ENCODE measurements at places on chromosomes 3 and 15.
A peak's percentile ranks its signal among the peaks of the same experiment; 100 is the strongest.

- DNase-seq = no peak
These were observed 64.3 kb upstream of the MEX3B start for GRCh38 chr15:82110144-82110543.

DNA sequence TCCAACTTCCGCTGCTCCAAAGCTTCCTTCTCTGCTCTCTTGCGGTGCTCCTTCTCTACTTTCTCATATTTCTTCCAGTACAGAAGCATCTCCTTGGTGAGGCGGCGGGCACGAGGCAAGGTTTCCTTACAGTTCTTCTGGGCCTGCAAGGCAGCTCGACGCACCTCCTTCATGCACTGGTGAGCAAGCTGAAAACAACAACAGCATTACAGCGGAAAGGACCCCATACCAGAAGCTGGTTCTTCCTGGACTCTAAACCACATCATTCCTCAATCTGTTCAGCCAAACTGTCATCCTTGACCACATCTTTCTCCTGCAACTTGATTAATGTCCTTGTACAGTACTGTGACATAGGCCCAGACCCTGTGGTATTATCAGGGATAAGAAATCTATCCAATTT lies 36.4 kb downstream of the INO80 start:
- no peak for DNase-seq

- DNase-seq = peak; percentile 97
These were observed at the start of gene PKM for GRCh38 chr15:72231066-72231832. PKM (minus strand) TSS chr15:72231190; CDS start chr15:72219097, 12,093 bp downstream.

DNA sequence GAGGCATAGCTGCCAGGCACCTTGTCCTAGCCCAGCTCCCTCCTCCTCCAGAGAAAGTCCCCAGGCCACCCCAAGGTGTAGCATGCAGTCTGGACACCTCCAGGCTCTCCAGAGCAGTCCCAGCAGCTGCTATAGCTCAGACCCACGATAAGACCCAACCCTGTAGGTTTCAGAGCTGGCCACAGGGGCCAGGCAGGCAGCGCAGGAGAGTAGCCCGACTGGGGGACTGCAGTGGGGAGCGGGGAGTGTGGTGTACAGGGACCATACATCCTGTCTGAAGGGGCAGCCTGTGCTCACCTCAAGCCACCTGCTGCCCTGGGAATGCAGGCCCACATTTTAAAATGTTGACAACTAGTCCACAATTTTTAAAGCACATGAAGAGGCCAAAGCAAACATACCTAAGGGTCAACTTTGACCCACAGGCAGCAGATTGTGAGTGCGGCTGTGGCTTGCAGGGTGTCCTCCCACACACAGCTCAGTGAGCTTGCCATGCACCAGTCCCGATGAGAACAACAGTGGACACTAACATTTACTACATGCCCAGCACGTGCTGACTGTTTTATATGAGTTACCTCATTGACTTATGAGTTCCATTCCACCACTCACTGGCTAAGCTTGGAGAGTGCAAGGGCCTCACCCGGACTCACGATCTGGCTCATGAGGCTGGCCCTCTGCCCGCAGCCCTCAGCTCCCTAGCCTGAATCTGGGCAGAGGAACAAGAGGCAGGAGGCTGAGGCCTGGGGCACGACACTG lies 81.4 kb downstream of the DNAJB8 start:
- DNase-seq = no peak

- no peak for DNase-seq
These were observed 88.8 kb upstream of the HES1 start for GRCh38 chr3:194046995-194047645.

- peak; percentile 11 for DNase-seq
These were observed 1.4 kb upstream of the MAGEL2 start for GRCh38 chr15:23648920-23649515.

DNA sequence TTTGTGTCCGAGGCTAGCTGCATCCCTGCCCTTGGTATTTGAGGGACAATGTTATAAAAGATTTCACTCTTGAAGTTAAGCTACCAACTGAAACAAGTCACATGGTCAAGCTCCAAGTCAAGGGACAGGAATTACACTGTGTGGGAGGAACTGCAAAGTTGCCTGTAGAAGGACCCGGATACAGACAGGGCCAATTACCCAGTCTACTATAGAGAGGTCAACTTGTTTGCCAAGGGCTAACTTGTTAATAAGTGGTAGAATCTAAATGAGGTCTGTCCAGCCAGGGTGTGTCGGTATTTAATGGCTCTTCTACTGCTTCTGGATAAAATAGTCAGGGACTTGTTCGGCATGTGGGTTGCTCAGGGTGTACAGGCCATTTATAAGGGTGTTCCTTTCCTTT lies 55.7 kb downstream of the PTPRG start:
- DNase-seq = no peak

DNA sequence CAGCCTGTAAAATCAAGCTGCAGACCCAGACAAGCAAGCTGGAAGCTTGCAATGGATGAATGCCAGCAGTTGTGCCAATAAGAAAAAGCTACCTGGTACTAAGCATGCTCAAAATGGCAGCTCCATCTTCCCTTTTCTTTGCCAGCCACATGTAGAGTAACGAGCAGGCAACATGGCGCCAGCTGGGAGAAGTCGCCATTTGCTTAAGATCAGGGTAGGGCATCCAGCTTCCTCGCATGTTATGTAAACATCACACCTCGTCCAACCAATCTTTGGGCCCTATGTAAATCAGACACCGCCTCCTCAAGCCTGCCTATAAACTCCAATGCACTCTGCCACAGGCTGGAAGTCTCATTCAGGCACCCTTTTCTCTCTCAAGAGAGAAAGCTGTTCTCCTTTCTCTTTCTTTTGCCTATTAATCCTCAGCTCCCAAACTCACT lies 973.9 kb downstream of the FHIT start:
- DNase-seq = no peak

DNA sequence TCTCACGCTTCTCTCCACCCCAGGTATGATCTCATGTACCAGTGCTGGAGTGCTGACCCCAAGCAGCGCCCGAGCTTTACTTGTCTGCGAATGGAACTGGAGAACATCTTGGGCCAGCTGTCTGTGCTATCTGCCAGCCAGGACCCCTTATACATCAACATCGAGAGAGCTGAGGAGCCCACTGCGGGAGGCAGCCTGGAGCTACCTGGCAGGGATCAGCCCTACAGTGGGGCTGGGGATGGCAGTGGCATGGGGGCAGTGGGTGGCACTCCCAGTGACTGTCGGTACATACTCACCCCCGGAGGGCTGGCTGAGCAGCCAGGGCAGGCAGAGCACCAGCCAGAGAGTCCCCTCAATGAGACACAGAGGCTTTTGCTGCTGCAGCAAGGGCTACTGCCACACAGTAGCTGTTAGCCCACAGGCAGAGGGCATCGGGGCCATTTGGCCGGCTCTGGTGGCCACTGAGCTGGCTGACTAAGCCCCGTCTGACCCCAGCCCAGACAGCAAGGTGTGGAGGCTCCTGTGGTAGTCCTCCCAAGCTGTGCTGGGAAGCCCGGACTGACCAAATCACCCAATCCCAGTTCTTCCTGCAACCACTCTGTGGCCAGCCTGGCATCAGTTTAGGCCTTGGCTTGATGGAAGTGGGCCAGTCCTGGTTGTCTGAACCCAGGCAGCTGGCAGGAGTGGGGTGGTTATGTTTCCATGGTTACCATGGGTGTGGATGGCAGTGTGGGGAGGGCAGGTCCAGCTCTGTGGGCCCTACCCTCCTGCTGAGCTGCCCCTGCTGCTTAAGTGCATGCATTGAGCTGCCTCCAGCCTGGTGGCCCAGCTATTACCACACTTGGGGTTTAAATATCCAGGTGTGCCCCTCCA lies 19.1 kb downstream of the TYRO3 start:
- no peak for DNase-seq

DNA sequence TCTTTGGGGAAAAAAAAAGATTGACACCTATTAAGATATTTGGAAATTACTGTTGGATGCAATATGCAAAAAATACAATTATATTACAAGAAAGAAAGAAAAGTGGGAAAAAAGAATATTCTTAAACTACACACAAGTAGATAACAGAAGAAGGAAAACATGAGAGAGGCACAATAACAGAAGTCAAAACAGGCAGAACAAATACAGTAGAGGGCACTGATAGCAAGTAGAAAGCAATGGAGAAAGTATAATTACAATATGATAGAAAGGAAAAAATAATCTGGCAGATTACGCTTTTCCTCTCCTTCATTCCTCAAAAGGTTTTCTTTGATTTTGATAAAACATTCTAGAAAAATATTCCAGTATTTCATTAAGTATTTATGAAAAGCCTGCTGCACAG lies 72.1 kb downstream of the ADAM10 start:
- DNase-seq = no peak

DNA sequence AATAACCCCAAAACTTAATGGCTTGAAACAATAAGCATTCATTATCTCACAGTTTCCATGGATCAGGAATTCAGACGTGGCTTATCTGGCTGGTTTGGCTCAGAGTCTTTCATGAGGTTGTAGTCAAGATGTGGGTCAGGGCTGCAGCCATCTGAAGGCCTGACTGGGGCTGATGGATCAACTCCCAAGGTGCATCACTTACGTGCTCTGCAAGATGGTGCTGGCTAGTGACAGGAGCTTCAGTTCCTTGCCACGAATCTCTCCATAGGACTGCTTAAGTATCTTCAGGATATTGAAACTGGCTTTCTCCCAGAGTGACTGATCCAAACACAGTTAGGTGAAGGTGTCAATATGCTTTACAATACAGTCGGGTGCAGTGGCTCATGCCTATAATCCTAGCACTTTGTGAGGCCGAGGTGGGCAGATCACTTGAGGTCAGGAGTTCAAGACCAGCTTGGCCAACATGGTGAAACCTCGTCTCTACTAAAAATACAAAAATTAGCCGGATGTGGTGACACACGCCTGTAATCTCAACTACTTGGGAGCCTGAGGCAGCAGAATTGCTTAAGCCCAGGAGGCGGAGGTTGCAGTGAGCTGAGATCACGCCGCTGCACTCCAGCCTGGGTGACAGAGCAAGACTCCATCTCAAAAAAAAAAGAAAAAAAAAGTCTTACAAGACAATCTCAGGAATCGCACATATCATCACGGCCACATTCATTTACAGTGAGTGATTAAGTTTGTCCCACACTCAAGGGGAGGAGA lies 28.5 kb upstream of the PTPRG start:
- no peak for DNase-seq

GRCh38 chr3:59816312-59816711 lies 766.5 kb upstream of the CFAP20DC start:
- DNase-seq = no peak

DNA sequence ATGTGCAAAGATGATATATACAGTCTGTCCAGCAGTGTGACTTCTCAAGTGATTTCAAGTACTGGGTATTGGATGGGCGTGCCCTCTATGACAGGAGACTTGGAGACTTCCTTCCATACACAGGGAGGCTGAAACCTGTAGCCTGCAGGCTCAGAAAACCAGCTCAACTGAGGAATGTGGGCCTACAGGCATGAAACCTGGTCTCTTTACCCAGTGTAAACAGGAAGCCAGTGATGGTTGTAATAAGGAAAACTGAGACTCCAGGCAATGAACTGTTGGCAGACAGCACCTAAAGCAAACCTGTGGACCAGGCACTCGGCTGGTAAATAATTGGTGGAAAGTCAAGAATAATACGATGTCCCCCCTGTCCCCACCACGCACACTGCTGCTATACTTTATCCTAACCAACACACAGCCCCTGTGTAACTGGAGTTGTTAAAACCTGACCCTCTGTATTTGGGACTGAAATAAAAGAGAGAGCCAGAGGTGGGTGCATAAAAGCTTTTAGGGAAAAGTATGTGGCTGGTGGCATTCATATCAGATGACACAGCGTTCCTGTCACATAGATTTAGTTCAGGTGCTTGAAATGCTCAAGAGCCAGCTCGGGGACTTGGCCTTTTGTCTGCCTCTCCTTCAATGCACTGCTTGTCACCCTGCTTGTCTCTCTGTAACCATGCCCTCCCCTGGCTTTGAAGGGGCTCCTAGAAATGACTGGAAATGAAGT lies 144.7 kb downstream of the TPRG1 start:
- DNase-seq = no peak

DNA sequence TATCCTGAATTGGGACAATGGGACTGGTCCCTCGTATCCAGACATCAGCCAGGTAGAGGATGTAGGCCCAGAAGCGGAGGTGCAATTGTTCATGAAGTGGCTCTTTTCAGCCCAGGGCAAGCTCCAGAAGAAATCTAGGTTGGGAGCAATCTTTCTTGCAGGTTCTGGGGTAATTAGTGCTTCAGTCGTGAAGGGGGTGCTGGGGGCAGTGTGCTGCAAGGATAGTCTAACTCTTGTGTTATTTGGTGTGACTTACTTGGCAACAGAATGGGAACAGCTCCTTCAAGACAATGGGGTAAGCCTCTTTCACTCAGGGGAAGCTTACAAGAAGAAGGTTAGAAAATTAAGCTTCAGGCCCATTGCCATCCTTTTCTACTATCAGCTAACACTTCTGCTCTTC lies 273.0 kb downstream of the DIPK2A start:
- no peak for DNase-seq

DNA sequence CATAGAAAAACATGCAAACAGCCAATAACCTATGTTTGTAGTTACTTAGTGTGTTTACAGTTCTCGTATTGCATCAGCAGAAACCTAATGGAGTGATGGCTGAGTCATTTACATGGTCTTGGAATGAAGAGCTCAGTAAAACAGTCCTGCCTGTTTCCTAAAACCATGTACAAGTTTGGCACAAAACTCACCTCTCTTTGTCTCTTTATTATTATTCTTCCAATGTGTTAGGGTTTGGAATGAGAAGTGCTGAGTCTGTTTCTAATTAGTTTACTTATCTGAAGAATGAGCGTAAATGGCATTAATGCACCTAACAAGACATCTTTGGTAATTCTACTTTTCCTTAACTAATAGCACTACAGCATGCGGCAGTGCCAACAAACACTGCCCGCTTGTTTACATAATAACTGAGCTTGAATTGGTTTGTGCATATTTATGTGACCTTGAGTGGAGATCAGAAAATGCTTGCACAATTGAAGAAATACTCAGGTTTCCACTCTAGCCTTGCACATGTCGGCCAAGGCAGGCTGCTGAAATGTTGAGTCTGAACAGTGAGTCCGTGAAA lies 385.4 kb upstream of the SEMA6D start:
- no peak for DNase-seq

DNA sequence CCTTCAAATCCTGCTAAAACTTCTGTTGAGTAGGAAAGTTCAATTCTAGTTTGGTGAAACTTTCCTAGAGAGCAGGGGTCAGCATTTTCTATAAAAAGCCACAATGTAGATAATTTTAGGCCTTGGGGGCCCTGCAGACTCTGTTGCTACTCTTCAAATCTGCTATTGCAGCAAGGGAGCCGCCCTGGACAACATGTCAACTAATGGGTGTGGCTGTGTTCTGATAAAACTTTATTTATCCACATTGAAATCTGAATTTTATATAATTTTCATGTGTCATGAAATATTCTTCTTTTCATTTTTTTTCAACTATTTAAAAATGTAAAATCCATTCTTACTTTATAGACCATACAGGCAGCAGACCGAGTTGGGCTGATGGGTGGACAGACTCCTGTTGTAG lies 67.4 kb upstream of the SAMMSON start:
- DNase-seq = no peak

Measured in activated T-cell treated with anti-CD3 and anti-CD28 coated beads for 24 hours (primary cell).